ENCODE measurements at places on chromosomes 13 and 19.

DNA sequence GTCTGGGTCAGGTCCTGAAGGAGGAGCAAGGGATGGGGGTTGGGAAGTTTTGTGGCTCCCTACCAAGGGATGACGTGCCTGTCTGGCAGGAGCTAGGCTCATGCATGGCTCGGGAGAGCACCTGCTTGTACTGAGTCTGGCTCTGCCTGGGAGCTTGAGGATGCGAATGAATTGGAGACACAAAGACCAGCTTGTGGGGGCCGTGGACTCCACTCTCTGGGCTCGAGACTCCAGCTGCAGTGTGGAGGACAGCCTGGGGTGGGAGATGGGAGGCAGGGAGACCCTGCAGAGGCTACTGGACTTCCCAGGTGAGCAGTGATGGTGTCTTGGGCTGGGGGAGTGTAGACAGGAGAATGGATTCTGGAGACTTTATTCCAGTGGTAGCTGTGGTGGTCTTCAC is 15.2 kb upstream of the URI1 start:
- DNase-seq: no peak

DNA sequence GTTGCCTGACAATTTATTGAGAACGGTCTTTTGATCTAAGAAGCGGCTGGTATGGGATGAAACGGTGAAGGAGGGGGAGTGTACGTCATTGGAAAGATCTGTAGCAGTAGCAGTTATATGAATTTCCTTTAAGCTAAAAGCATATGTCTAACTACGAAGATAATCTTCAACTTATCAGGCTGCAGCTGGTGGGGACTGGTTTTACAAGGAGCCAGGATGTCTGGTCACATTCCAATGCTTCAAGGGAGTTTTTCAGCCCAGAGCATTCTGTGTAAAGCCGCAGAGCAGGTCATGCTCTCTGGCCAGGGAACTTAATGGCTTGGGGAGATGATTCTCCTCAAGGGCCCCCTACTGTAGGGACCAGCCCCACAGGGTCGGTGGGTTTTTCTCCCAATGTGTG is 29.2 kb downstream of the CLEC4M start:
- no peak for DNase-seq

DNA sequence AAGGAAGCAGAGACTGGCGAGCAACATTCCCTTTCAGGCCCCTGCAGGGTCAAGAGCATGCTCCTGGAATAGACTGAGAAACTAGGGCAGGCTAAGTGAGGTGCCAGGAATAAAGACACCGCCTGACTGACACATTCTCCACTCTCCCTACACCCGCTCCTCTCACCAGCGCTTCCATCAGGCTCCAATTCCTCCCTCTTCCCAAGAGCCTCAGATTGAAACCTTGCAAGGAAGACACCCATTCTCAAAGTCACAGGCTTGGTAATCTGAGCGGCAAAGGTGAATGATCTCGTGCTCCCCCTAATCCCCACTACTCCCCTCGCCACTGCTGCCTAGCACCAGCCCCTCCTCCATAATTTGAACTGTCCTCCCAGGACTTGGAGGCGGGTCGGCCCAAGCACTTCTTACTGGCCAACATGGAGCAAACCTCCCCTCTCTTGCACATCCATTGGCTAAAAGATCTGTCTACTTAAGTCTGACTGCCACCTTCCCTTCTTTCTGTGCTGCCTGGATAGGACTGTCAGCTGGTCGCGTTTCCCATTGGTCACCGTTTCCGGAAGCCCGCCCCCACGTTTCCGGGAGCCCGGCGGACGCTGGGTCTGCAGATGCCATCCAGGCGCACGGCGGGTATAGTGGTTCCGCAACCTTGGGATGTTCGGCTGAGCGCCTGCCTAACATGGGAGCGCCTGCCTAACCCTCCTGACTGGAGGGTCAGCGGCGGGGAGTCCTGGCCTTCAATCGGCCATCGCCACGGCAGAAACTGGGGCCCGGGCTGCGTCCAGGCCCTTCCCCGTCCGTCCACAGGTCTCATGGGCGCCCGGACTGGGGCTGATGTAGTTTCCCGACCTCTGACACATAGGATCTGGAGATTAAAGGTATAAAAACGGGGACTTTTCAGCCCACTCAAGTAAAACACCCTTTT is 33.6 kb downstream of the ZNF383 start:
- DNase-seq: peak; percentile 61

DNA sequence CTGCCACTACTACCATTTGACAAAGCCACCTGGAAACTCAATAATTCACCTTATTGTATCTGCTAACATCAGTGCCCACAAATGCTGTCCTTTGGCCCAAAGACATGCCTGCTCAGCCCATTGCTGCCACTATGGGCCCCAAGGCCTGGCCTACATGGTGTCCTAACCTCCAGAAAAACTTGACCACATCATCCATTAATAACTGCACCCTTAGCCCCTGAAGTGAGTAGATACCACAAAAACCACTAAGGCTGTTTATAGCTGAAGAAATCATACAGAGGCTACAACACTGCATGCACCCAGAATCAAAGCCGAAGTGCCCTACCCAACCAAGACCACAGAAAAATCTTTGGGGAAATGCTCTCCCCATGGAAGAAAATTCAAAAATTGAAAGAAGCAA is 932.8 kb upstream of the SLITRK6 start:
- DNase-seq: no peak

DNA sequence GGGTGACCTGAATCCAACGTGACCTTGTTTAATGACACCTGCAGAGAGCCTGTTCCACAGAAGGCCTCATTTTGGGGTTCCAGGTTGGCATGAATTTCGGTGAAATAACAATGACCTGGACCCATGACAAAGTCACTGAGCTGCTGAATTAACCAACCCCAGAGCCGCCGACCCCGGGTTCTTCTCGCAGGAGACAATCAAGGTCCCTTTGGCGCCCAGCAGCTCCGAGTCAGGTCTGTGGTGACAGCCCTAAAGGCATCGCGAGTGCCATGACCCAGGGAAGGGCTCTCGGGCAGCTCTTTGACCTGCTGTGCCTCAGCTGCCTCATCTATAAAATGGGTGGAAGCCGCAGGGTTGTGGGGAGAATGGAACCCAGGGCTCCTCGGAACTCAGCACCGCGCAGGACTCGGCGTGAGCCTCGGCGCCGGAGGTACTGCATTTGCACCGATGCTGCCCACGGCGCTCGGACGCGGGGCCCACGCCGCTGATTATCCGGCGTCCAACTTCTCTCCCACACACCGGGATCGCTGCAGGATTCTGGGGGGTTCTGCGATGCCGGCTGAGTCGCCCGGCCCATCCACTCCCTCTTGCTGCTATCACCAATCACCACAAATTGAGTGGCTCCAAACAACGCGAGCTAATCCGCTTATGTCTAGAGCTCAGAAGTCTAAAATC is 5.7 kb downstream of the SHC2 start:
- no peak for DNase-seq

GRCh38 chr19:13581576-13581975 is 75.3 kb upstream of the CACNA1A start:
- DNase-seq: no peak

- DNase-seq: peak; percentile 36
These were observed 39.3 kb downstream of the MBNL2 start for GRCh38 chr13:97261254-97262005.

GRCh38 chr19:3336680-3337523 is 29.5 kb upstream of the NFIC start:
- DNase-seq: no peak

GRCh38 chr13:94419925-94420305 is 59.6 kb downstream of the DCT start:
- no peak for DNase-seq

DNA sequence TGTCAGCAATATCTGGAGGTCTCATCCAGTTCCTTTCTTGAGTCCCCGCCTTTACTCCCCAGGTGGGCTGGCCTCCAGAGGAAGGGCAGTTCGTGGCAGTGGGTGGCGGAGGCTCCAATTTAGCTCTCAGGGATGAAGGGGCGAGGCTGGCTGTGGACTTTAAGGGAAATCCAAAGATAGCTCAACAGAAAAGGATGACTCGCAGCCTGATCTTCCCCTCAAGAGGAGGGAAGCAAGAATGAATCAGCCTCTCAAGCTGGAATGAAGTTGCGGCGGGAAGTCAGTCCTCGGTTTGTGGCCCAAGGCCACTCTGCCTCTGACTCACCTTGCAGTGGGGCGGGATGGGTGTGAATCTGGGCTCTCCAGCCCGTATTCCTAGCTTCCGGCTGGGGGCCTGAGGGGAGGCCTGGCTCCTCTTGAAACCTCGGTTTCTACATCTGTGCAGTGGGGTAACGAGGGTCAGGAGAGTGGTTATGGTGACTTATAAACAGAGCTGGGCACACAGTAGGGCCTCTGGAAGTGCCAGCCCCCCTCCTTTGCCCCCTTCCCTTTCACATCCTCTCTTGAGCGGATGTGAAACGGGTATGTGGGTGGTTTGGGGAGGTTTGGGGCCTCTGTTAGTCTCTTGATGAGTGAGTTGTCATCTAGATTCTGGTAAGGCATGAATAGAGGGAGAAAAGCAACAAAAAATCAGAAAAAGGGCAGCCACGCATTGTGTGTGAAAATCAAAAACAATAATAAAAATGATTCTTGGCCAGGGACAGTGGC is 10.5 kb upstream of the SMG9 start:
- DNase-seq: peak; percentile 74

- no peak for DNase-seq
These were observed 41.7 kb downstream of the PCDH17 start for GRCh38 chr13:57673197-57673596.

GRCh38 chr19:46659151-46660007 is 1.6 kb downstream of the DACT3 start:
- peak; percentile 8 for DNase-seq

DNA sequence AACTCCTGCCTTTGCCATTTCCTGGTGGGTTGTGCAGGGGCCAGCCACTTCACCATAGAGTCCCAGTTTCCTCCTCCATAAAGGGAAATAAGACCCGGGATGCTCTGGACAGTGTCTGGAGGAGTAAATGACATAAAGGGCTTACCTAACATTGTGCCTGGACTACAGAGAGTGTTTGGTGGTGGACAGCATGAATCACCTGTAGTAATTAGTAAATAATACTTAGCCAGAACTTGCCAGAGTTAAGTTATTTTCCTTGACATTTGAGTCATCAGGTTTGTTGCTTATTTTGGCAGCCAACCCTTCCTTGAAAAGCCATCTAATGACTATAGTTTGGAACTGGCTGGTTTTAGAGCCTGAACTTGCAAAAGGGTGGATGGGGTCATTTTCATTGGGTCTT is 159.2 kb downstream of the SLC7A1 start:
- DNase-seq: no peak

DNA sequence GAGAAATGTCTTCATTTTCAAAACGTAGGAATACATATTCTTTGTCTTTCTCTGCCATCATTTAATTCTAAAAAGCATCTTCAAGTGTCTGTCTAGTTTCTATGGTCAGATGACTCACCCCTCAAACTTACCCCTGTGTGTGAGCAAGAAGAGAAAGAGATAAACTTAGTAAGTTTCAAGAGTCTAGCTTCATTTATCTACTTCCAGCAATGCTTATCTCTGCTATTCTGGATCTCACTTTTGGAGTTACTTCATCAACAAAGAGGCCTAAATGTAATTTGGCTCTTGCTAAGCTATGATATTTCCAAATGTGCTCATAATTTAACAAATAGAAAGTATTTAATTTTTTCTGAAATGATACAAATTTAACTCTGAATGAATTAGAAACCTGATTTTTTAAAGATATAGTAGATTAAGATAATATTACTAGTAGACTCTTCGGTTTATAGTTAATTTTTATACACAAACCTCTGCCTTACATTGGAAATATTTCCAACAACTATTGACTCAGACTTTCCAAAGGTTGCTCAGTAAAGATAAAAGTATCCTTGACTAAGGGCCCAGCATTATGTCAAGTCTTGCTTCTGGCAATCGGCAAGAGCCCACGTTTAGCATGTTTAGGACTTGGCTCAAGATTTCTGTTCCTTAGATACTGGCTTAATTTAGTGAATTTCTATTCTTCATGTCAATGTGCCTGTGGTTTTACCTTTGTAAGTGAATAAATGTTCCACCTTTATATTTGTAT is 1511.0 kb upstream of the SLC10A2 start:
- DNase-seq: no peak

DNA sequence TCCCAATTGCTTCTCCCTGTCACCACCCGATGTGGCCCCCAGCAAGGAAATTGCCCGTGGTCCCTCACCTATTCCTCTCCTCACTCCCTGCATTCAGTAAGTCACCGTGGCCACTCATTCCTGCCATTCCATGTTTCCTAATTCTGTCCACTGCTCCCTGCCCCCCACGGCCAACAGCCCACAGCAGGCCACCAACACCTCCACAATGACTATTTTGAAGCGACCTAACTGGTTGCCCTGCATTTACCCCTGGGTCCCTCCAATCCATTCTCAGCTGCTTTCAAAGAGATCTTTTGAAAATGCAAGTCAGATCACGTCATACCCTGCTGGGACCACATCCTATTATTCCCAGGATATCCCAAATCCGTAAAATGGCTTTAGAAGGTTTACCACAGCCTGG is 210.4 kb downstream of the DCLK1 start:
- DNase-seq: no peak

DNA sequence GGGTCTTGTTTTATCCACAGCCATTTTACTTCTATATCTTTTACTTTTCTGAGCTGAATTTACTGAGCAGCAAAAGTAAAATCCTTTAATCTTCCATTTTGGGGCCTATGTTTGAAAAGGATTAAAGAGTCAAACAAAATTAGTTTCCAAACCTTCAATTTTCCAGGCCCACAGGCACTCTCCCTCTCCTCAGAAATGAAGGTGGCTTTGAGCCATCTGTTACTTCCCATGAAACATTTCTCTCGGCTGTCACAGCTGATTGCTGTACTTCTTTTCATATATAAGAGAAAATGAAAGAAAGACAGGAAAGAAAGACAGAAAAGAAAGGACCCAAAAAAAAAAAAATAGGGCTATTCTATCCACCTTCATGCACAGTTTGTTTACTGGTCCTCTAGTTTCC is 194.9 kb downstream of the LACC1 start:
- DNase-seq: no peak

GRCh38 chr13:73399347-73400216 is 340.8 kb downstream of the KLF5 start:
- no peak for DNase-seq

DNA sequence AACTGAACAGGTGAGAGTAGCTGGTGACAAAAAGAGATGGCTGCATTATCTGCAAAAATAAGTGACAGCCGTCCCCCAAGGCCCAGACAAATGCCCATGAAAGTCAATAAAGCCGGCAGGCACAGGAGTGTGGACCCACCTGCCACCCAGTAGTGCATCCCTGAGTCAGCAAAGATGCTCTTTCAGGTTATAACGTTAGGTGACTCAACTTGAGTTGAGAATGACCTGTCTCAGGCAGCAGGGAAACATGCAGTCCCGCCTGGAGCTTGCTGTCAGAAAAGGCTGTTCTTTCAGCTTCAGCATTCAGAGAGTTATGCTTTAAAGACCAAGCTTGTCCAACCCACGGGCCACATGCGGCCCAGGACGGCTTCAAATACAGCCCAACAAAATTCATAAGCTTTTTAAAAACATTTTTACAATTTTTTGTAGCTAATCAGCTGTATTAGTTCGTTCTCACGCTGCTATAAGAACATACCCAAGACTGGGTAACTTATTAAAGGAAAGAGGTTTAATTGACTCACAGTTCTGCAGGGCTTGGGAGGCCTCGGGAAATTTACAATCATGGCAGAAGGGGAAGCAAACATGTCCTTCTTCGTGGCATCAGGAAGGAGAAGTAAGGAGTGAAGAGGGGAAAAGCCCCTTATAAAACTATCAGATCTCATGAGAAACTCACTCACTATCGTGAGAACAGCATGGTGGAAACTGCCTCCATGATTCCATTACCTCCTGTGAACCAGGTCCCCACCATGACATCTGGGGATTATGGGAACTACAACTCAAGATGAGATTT is 110.4 kb downstream of the RAB20 start:
- no peak for DNase-seq
